Forelimb muscle (tissue), 1 donor: ENCODE measurements at places on chromosomes 3 and 15. TPM values are rescaled to one million over a fixed set of nuclear protein-coding genes. Genes with fewer than 3 reads are reported as not detected.

DNA sequence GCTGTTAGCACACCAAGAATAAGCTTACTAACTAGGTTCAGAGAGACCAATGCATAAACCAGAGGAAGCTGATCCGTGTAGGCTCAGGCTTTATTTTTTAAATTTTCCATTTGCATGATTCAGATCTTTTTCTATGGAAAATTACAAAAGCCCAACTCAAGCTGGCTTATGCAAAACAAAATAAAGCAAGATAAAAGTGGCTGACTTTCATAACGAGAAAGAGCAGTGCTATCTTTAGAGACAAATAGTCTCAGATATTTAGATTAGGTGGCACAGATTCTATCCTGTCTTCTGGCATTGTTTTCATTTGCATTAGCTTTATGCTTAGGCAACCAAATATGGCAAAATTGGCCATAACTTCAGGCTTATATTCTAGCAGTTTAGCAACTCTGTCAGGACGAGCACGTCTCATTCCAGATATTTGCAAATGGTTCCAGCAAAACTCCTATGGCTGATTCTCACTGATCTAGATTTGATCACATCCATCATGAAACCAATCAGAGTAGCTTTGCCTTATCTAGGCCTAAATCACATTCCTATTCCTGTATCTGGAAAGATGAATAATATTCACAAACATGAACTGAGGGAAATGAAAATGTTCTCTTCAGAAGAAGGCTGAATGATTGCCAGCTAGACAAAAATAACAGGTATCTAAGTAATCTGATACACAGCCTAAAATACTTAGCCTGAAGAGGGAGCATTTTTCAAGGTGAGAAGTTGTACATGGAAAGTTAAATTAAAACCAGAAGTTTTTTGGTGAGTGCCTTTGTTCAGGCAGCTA is 216.4 kb upstream of the DPPA4 start:
- no peak for DNase-seq

- no peak for DNase-seq
Measured at GRCh38 chr15:31277335-31278060, 49.1 kb upstream of the KLF13 start.

Gene PDZRN3
- polyA plus RNA-seq, result 69.6 TPM

- DNase-seq, result no peak
Measured at GRCh38 chr15:78072080-78072892, 5.2 kb downstream of the TBC1D2B start.

DNA sequence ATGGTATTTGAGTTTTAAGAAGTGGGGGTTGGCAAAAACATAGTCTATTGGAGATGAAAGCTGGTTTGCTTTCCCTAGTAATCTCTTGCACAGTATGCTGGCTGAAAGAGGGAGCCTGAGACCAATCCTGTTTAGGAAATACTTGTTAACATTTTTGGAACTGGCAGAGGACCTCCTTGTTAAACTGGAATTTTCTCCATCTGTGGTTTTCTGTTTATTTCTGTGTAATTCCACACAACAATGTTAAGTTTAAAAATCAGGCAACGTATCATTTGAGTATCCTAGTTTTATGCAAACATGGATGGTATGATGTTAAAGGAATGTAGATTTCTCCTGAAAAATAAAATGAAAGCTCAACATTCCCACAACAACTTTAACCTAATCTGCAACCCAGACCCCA is 536.0 kb upstream of the TBL1XR1 start:
- no peak for DNase-seq

Gene SLC28A2
- 0.13 TPM for polyA plus RNA-seq

Gene ITPKA
- polyA plus RNA-seq, result 0.51 TPM

DNA sequence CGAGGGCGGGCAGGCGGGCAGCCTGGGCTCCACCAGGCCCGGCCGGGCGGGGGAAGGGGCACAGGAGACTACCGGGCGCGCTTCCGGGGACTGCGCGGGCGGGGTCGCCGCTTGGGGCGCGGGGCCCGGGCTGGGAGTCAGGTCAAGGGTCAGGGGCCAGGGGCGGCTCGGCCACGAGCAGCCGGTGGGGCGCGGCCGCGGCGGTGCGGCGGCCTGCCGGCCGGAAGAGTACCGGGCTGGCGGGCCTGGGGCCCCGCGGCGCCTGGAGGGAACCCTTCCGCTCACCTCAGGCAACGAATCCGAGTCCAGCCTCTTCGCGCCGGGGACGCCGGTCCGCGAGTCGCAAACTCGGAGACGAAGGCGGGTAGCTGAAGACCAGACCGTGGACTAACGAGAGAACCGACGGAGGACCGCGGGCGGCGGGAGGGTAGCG is 225 bp downstream of the RHOA start:
- no peak for DNase-seq

- no peak for DNase-seq
Measured at GRCh38 chr3:143224716-143225115, 105.1 kb downstream of the CHST2 start.

- no peak for DNase-seq
Measured at GRCh38 chr3:71172189-71172588, 411.3 kb downstream of the FOXP1 start.

- no peak for DNase-seq
Measured at GRCh38 chr3:131708241-131708640, 205.5 kb upstream of the MRPL3 start.

DNA sequence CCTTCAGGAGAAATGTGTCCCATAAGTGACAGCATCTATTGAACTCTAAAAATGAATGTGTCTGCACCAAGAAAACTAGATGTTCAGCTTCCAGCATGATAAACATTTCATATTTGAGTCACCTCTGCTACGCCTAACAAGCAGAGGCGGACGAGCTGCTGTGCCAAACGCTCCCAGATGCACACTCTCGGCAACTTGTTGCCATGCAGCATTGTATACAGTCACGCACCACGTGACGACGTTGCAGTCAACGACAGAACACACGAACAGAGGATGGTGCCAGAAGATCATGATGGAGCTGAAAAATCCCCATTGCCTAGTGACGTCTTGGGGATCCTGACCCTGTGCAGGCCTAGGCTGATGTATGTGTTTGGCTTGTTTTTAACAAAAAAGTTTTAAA is 137.5 kb downstream of the XXYLT1 start:
- peak; percentile 72 for DNase-seq

GRCh38 chr3:12253516-12254343 is 35.1 kb upstream of the PPARG start:
- no peak for DNase-seq

Gene GOLGA6L4
- 8.3 TPM for polyA plus RNA-seq

- no peak for DNase-seq
Measured at GRCh38 chr3:168455814-168456213, 360.1 kb upstream of the GOLIM4 start.

Gene IQCF2
- not detected for polyA plus RNA-seq

DNA sequence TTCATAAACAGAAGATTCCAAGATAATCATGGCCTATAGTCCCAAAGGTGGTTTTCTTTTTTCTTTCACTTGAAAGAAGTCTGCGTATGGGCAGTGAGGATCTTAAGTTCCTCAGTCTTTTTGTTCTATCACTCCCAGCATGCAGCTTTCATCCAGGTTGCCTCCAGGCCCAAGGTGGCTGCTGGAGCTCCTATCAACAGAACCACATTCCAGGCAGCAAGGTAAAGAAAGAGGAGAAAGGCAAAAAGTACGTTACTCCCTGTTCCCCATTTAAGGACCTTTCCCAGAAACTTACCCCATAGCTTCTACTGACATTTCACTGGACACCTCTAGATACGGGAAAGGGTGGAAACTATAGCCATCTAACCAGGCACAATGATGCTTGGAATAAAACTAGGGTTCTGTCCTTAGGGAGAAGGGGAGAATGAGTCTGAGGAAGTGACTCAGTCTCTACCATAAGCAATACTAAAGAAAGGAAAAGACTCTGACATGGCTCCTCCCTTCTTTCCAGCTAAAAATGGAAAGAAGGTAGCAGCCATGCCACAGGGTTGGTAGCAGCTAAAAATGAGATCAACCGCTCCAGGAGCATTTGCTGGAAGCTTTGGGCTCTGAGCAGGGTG is 313.9 kb upstream of the NR2E3 start:
- DNase-seq, result no peak

DNA sequence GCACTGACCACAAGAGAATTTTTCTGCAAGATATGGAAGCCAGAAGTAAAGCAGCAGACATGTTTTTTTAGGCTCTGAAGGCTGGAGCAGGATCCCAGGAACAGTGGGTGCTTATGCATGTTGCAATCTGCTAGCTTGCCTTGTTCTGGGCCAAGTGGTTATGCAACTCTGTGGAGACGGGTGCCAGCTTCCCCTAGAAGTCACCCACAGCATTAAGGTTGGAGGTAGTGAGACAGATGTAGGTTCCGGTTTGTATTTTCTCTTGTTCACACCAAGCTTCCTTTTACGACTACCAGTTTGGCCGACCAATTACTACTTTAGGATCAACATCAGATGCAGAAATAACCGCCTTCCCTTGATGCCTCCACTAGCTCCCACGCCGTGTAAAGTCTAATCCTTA is 11.1 kb downstream of the DPH3 start:
- DNase-seq, result no peak

- DNase-seq, result no peak
Measured at GRCh38 chr15:40554161-40554525, 10.7 kb downstream of the CCDC32 start.

- DNase-seq, result no peak
Measured at GRCh38 chr15:72784456-72784876, 908 bp upstream of the ADPGK start.

- no peak for DNase-seq
Measured at GRCh38 chr3:160754371-160754854, 1.6 kb upstream of the PPM1L start.

Gene NRROS
- 5.1 TPM for polyA plus RNA-seq

DNA sequence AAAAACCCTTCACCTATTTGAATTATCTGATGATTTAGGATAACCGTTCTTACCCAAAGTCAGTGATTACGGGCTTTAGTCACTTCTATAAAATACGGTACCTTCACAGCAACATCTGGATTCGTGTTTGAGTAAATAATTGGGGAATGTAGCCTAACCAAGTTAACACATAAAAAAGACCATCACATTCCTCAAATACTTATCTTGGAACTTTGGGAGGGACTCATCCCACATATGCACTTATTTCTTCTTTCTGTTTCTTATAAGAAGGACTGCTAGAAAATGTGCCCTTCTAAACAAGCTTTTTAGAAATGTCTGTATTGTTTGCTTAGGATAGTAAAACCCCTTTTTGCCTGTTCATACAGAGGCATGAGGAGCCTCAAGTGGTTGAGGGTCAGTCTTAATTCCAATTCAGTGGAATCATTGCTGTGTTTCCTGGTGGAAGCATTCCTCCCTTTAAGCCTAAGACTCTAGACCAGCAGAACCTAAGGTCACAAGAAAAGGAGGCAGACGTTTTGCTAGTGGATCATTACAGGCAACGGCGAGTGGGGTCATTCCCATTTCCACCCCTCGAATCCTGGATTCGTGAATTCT is 67.5 kb downstream of the TMEM44 start:
- no peak for DNase-seq

Gene GADL1
- 28.7 TPM for polyA plus RNA-seq

GRCh38 chr3:126396536-126396935 is 1.8 kb downstream of the CFAP100 start:
- no peak for DNase-seq

DNA sequence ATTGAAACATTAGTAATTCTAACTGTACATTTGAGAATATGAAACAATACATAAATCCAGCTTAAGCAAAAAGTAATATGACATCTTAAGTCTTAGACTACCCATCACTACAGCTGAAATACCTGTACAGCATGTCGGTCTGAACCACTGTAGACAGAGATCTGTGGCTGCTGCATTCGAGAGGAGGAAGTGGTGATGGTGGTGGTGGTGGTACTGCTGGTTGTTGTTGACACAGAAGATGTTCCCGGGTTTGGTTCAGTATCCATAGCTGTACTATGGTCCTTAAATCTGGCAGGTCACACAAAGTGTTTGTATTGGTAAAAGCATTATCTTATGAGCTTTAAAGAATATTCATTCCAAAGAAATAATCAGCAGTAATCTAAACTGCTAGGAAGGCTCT is 2.9 kb downstream of the PHC3 start:
- no peak for DNase-seq

DNA sequence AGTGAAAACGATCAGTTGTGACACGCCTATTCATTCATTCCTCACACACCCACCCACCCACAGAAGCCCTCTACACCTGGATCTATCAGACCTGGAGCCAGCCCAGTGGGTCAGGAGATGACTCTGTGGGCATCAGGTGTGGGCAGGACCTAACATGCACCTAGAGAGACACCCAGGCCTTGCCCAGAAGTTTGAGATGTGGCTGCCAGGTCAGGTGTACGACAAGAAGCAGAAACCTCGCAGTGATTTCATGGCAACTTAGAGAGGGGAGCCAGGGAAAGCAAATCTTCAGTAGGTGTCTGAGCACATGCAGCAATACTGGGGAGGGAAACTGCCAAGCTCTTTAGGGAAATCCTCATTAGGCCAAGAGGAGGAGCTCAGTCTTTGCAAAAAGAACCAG is 264.7 kb upstream of the ROPN1 start:
- no peak for DNase-seq

Gene DOCK3
- 0.15 TPM for polyA plus RNA-seq

- no peak for DNase-seq
Measured at GRCh38 chr15:40956541-40956982, 3.3 kb downstream of the CHAC1 start.

Gene FBXO40
- polyA plus RNA-seq, result 3.4 TPM

Gene P2RY14
- 1.4 TPM for polyA plus RNA-seq

- no peak for DNase-seq
Measured at GRCh38 chr3:160052385-160053047, 63.9 kb downstream of the IL12A start.

DNA sequence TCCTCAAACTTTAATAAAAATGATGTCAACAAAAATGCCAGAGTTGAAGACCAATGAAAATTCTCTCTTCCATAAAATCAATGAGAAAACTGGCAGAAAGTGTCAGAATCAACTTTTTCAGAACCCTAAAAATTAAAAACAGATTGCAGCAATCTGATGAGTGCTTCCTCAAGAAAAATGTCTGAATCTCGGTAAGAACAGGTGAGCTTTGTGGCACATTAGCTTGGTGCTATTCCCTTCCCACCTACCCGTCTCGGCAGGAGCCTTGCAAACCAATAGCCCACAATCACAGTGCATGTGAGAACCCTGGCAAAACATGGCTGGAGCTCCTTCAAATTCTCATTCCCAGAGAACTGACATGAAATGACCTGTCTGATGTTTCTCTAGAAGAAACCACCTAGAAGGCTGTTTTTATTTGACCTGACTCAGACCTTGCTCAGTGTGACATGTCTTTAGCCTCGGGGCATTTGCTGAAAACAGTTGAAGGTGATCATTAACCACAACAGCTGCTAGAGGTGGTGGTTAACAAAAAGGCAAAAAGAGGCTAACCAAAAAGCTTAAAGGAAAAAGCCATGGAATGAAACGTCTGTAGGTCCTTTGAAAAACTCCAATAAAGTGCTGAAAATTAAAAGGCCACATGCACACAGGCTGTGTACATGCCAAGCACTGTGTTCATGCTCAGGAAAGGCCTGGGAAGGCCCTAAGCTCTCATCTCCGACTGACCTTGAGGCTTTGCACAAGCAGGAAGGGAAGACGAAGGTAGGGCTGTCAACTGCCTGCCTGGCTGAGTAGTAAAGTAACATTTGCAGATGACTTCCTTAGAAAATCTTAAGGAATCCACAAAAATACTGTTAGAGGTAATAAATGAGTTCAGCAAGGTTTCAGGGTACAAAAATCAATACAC is 253.0 kb upstream of the NSMCE3 start:
- DNase-seq, result no peak

Gene CDC25A
- 3.1 TPM for polyA plus RNA-seq

GRCh38 chr15:98292442-98293240 is 332.1 kb downstream of the ARRDC4 start:
- no peak for DNase-seq

- no peak for DNase-seq
Measured at GRCh38 chr3:150227839-150228238, 180.3 kb upstream of the TSC22D2 start.
